AG10803 (cell line): ENCODE measurements at places on chromosomes 3 and 15.

DNA sequence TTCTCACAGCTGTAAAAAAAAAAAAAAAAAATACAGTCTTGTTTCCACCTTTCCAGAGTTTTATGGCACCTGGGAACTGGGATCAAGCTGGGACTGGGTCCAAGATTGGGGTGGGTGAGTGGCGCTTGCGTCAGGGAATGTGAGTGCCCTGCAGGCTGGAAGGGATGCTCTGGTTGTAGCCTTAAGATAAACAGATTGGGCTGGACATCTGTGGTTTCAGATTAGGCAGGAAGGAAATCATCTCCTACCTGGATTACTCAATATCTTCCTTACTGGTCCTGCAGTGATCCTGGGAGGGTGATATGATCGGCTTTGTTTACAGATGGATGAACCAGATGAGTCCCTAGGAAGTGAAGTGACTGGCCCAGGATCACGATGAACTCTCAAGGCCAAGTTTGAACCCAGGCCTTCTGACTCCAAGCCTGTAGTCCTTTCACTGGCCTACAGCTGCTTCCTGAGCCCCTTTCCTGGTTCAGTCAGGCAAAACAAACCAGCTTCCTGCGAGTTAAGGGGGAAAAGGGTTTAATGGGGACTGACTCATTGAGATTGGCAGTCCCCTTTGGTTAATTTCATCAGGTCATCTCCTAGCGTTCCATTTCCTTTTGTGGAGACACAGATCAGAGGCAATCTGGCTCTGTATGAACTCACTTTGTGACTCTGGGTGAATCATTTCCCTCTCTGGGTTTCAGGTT, 179.8 kb downstream of the THSD4 start:
- DNase-seq, result peak; percentile 99

- DNase-seq, result no peak
Measured at GRCh38 chr3:138449490-138449889, 15.1 kb downstream of the ESYT3 start.

DNA sequence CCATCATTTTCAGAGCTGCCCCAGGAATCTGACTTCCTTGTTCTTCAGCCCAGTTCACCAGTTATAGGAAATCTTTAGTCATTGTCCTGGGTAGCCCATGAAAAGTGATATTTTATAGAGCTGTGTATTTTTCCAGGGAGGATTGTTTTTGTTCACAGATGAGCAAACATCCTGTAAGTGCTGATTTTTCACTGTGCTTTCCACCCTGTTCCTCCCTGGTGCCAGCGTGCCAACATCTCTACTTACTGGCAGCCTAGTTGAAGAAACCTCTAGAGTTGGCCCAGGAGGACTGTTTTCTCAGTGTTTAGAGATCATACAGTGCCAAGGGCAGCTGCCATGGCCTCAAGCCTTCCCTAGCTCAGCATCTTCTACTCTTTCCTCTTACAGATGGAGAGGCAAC, 41.3 kb downstream of the ST6GAL1 start:
- no peak for DNase-seq

- no peak for DNase-seq
Measured at GRCh38 chr3:9196020-9196419, 53.4 kb downstream of the SRGAP3 start.

DNA sequence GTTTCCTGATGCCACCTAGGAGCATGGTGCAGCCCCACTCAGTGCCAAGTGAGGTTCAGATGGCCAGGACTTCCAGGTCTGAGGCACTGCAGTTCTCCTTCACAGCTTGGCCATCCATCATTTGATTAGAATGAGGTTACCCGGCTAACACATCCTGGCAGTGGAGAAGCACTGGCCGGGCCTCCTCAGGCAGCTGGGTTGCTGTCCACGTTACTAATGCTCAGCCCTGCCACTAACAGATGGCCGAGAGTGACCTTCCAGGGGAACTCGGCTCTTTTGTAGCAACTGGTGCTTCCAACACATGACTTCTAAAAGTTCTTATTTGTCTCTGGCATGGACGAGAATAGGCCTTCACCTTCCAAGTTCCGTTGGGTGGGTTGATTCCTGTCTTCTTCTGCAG, 204.6 kb upstream of the CFAP20DC start:
- no peak for DNase-seq
